ENCODE measurements at places on chromosomes 1 and 21.

DNA sequence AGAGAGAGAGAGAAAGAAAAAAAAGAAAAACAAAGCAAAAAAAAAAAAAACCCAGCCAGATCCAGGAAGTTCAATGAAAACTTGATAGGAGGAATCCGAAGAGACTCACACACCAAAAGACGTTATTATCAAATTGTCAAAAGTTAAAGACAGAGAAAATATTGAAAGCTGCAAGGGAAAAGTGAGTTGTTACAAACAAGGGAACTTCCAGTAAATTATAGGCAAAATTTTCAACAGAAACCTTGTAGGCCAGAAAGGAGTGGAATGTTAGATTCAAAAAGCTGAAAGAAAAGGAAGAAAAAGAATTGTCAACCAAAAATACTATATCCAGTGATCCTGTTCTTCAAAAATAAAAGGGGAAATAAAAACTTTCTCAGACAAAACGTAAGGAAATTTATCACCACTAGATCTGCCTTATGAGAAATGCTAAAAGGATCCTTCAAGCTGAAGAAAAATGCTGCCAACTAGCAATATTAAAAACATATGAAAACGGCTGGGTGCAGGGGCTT is 23.6 kb downstream of the ERO1B start:
- DNase-seq = no peak

DNA sequence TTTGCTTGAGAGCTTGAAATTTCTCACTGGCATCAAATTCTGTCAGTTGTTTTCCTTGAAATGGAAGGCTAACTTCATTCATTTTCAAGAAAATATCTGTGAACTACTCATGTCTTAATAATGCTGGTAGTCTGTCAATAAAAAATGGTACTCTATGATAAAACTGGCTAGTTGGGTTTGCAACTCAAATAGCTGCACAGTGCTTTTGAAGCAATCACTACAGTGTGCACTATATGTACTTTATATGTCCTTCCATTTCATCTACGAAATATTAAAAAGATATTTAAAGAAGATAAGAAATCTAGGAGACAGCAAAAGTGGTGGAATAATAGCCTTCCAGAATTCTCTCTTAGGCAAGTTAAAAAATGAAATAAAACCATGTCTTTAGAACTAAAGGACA is 39.9 kb upstream of the ZNHIT6 start:
- no peak for DNase-seq

DNA sequence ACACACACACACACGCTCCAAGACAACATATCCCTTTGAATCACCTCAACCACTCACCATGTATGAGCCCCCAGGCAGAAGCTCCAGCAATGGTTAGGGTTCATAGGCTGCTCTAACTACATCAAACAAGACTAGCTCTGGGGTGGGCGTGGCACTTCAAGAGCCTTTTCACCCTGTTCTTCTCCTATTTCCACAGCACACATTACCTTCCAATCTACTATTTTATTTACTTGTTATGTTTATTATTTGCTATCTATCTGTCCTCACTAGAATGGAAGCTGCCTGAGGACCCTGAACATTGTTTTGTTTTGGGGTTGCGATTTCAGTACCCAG is 28.7 kb downstream of the TRABD2B start:
- DNase-seq = no peak

GRCh38 chr1:167934426-167935215 is 1.9 kb upstream of the DCAF6 start:
- DNase-seq = no peak

- DNase-seq = no peak
Measured at GRCh38 chr21:36155603-36156338, 853 bp upstream of the DOP1B start.
